ENCODE measurements at places on chromosomes 13 and 19. TPM values are rescaled to one million over a fixed set of nuclear protein-coding genes. Genes with fewer than 3 reads are reported as not detected.

Gene NAPSA
- total RNA-seq: 5.4 TPM

Gene ZNF844
- 6.7 TPM for total RNA-seq

Gene FARP1
- 1.9 TPM for total RNA-seq

Gene GADD45B
- 83.1 TPM for total RNA-seq

DNA sequence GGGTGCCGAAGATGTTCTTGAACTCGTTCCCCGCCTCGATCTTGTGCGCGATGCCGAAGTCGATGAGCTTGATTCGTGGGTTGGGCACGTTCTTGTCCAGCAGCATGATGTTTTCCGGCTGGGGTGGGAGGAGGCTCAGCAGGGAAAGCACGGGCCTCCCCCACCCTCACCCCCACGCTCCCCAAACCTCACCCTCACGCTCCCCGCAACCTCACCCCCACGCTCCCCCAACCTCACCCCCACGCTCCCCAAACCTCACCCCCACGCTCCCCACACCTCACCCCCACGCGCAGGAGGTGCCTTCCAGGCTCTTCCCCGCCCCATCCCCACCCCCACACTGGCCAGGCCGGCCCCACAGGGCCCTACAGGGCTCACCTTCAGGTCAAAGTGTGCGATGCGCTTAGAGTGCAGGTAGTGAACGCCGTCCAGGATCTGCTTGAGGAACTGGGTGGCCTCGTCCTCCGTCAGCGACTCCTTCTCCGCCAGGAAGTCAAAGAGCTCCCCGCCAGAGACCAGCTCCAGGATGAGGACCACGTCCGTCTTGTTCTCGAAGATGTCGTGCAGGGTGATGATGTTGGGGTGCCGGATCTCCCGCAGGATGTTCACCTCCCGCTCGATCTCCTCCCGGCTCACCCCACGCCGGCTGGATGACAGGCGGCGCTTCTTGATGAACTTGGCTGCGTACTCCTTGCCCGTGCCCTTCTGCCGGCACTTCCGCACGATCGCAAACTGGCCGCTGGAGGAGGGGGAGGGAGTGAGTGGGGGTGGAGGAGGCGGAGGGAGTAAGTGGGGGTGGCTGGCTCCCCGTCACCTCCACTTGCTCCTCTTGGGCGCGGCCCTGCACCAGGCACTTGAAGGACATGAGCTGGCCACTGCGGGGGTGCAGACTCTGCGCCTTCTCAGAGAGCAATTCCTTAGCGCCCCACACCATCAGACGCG, 6.4 kb downstream of the DAPK3 start:
- DNase-seq: no peak
- no peaks in the 10 kb centered on the region for H3K27me3 ChIP-seq

Gene CAPS
- total RNA-seq: 28.8 TPM

Gene NKPD1
- total RNA-seq: 0.31 TPM

- H3K4me1 ChIP-seq: peaks cover 3% of the 10 kb centered on the region
- peak; percentile 65 for DNase-seq
- no peak overlapping the region for H3K27ac ChIP-seq
- H3K27me3 ChIP-seq: peaks cover 3% of the 10 kb centered on the region
Observed at GRCh38 chr13:39942552-39943273, 287.3 kb downstream of the COG6 start.

Gene CDK8
- 13.7 TPM for total RNA-seq

GRCh38 chr13:22287343-22287920, 616.6 kb downstream of the FGF9 start:
- H3K4me1 ChIP-seq: no peaks in the 10 kb centered on the region
- no peak overlapping the region for H3K27ac ChIP-seq
- H3K27me3 ChIP-seq: peaks cover 2% of the 10 kb centered on the region
- DNase-seq: no peak
- no peaks in the 10 kb centered on the region for H3K36me3 ChIP-seq

DNA sequence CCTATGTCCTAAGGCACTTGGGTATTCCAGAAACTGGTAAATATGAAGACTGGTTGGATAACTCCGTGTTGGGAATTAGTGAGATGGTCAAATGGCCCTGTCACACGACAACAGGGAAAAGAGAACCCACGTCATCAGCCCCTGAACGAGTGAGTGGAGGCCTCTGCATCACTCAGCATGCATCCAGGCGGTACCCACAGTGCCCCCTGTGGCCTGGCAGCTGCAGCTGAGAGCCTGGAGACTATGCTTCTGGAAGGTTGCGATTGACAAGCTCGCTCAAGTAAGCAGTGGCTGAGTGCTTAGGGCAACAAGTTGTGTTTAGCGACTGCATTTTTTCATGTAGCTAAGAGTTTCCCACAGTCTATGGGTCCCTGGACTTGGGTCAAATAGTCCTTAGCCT, 55.9 kb downstream of the COL4A2 start:
- no peak for DNase-seq
- H3K36me3 ChIP-seq: no peaks in the 10 kb centered on the region
- no peak overlapping the region for H3K4me3 ChIP-seq
- H3K27ac ChIP-seq: no peak overlapping the region

DNA sequence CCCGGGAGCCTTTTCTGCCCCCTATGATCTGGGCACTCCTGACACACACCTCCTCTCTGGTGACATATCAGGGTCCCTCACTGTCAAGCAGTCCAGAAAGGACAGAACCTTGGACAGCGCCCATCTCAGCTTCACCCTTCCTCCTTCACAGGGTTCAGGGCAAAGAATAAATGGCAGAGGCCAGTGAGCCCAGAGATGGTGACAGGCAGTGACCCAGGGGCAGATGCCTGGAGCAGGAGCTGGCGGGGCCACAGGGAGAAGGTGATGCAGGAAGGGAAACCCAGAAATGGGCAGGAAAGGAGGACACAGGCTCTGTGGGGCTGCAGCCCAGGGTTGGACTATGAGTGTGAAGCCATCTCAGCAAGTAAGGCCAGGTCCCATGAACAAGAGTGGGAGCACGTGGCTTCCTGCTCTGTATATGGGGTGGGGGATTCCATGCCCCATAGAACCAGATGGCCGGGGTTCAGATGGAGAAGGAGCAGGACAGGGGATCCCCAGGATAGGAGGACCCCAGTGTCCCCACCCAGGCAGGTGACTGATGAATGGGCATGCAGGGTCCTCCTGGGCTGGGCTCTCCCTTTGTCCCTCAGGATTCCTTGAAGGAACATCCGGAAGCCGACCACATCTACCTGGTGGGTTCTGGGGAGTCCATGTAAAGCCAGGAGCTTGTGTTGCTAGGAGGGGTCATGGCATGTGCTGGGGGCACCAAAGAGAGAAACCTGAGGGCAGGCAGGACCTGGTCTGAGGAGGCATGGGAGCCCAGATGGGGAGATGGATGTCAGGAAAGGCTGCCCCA, 8.5 kb upstream of the CEACAM7 start:
- H3K27ac ChIP-seq: no peak overlapping the region
- no peaks in the 10 kb centered on the region for H3K36me3 ChIP-seq
- DNase-seq: peak; percentile 32
- no peak overlapping the region for H3K4me3 ChIP-seq
- peaks cover 10% of the 10 kb centered on the region for H3K27me3 ChIP-seq

GRCh38 chr13:105972811-105973590, 562.5 kb downstream of the EFNB2 start:
- H3K27me3 ChIP-seq: no peaks in the 10 kb centered on the region
- no peaks in the 10 kb centered on the region for H3K4me1 ChIP-seq
- no peak overlapping the region for H3K27ac ChIP-seq
- H3K36me3 ChIP-seq: no peaks in the 10 kb centered on the region
- H3K4me3 ChIP-seq: no peak overlapping the region

DNA sequence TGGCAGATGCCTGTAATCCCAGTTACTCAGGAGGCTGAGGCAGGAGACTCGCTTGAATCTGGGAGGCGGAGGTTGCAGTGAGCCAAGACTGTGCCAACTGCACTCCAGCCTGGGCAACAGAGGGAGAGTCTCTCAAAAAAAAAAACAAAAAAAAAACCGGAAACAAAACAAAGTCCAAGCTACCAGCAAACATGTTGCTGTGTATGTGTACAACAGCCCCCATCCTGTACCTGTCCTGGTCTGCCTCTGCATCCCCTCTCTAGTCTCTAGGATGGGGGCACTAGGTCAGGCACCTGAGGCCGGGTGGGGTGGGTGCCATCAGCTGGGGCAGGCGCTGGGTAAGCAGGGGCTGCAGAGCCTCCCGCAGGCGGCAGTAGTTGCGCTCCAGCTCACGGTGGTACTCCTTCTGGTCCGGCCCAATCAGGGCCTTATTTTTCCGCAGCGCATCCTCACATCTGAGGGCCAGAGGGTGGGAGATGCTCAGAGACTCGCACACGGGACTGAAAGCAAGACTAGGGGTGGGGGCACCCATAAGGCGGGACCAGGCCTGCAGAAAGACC, 2.8 kb upstream of the KANK2 start:
- H3K4me3 ChIP-seq: no peak overlapping the region
- H3K36me3 ChIP-seq: no peaks in the 10 kb centered on the region
- no peak for DNase-seq
- H3K27ac ChIP-seq: no peak overlapping the region

Gene RNF113B
- not detected for total RNA-seq

Gene ELL
- total RNA-seq: 28.5 TPM

DNA sequence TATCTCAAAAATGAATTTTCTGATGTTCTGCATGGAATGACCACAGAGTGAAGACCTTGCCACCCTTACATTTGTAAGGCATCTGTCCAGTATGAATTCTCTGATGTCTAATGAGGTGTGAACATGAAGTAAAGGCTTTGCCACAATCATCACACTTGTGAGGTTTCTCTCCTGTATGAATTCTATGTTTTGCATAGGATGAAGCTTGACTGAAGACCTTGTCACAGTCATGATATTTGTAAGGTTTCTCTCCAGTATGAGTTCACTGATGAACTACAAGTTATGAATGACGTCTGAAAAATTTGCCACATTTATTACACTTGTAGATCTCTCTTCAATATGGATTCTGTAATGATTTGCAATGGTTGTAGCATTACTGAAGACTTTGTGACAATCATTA, 13.3 kb downstream of the ZNF816 start:
- no peak overlapping the region for H3K27ac ChIP-seq
- no peak overlapping the region for H3K4me3 ChIP-seq
- H3K4me1 ChIP-seq: no peaks in the 10 kb centered on the region
- H3K27me3 ChIP-seq: no peaks in the 10 kb centered on the region
- H3K36me3 ChIP-seq: peaks cover 55% of the 10 kb centered on the region
- DNase-seq: no peak

DNA sequence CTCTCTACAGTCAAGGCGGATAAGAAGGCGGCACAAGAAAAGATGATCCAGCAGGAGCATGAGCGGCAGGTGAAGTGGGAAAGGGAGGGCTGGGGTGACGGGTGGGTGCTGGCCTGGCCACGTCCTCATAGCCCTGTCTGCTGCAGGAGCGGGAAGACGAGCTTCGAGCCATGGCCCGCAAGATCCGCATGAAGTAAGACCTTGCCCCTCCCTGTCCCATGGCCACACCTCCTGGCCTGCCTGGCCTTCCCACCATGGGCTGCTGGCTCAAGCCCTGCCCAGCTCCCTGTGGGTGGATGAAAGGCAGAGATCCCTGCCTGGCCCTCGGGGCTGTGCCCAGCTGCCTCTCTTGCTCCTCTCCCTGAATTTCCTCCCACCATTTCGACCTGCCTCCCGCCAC, 7.2 kb downstream of the ZNF296 start:
- no peak overlapping the region for H3K4me3 ChIP-seq
- H3K36me3 ChIP-seq: peaks cover 6% of the 10 kb centered on the region
- H3K4me1 ChIP-seq: peaks cover 2% of the 10 kb centered on the region
- H3K27ac ChIP-seq: no peak overlapping the region
- H3K27me3 ChIP-seq: no peaks in the 10 kb centered on the region

DNA sequence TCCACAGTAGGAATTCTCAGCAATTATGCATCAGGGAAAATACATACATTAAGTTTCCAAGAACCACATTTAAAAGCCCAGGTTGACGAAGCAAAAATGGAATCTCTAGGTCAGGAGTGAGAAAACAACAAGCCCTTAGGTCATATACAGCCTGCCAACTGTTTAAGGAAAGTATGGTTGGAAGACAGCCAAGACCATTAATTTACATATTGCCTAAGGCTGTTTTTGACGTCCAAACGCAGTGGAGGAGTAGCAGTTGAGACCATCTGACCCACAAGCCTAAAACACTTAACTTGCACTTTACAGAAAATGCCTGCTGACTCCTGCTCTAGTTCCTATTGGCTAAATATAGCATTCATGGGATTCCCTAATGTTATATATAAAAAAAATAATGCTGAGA, 299.0 kb downstream of the ITGBL1 start:
- no peak overlapping the region for H3K4me3 ChIP-seq
- no peaks in the 10 kb centered on the region for H3K36me3 ChIP-seq
- no peak for DNase-seq
- H3K4me1 ChIP-seq: no peaks in the 10 kb centered on the region
- no peak overlapping the region for H3K27ac ChIP-seq
- H3K27me3 ChIP-seq: peaks cover 12% of the 10 kb centered on the region

Gene LINGO3
- 0.82 TPM for total RNA-seq

Gene CDX2
- not detected for total RNA-seq

Gene CTXN1
- total RNA-seq: not detected

- H3K4me3 ChIP-seq: peak within 1 kb of the TSS; percentile 56
- no peaks in the 10 kb centered on the region for H3K36me3 ChIP-seq
- peak; percentile 79 for DNase-seq
- H3K27ac ChIP-seq: no peak within 1 kb of the TSS
Observed at GRCh38 chr19:33302175-33302973, at the start of gene CEBPA. TSS of gene CEBPA (minus strand) at chr19:33302534. CDS start at chr19:33302414, 120 bp downstream.

- peaks cover 4% of the 10 kb centered on the region for H3K4me1 ChIP-seq
- no peak overlapping the region for H3K4me3 ChIP-seq
- H3K27me3 ChIP-seq: no peaks in the 10 kb centered on the region
- DNase-seq: no peak
Observed at GRCh38 chr19:52724701-52725514, 9.9 kb downstream of the ZNF611 start.

DNA sequence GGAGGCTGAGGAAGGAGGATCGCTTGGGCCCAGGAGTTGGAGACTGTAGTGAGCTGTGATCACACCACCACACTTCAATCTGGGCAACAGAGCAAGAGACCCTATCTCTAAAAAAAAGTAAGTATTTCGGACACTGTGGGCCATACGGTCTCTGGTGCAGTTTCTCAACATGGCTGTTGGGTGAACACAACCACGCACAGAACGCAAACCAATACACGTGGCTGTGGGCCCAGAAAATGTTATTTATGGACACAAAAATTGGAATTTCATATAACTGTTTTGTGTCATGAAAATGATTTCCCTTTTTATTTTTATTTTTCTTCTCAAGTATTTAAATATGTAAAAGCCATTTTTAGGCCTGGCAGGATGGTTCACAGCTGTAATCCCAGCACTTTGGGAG, 19.5 kb downstream of the LDLR start:
- DNase-seq: no peak
- peaks cover 2% of the 10 kb centered on the region for H3K4me1 ChIP-seq
- H3K27ac ChIP-seq: no peak overlapping the region
- peaks cover 34% of the 10 kb centered on the region for H3K36me3 ChIP-seq
- H3K27me3 ChIP-seq: no peaks in the 10 kb centered on the region
- no peak overlapping the region for H3K4me3 ChIP-seq

All from activated naive CD8-positive, alpha-beta T cell treated with anti-CD3 and anti-CD28 coated beads, Interleukin-2, amount 10 ng/mL, durations not matched to agents 7 days and 5 days (primary cell).